ENCODE measurements at places on chromosomes 11 and 22. TPM values are rescaled to one million over a fixed set of nuclear protein-coding genes. Genes with fewer than 3 reads are reported as not detected.

FSHB gene
- not detected for total RNA-seq

NXPE2 gene
- total RNA-seq: 0.80 TPM

DNA sequence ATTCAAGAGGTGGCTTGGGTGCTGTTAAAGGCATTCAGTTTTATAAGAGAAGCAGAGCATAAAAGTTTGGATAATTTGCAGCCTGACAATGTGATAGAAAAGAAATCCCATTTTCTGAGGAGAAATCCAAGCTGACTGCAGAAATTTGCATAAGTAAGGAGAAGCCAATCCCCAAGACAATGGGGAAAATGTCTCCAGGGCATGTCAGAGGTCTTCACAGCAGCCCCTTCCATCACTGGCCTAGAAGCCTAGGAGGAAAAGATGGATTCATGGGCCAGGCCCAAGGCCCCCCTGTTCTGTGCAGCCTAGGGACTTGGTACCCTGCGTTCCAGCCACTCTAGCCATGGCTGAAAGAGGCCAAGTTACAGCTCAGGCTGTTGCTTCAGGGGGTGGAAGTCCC lies 207.3 kb downstream of the METTL15 start:
- no peak for DNase-seq

GRCh38 chr11:13486926-13487660 lies 8.7 kb downstream of the PTH start:
- no peak for DNase-seq

MPZL2 gene
- total RNA-seq: 70.7 TPM

- no peak for DNase-seq
These were observed 39.1 kb upstream of the SHISAL1 start for GRCh38 chr22:44351685-44352377.

DNA sequence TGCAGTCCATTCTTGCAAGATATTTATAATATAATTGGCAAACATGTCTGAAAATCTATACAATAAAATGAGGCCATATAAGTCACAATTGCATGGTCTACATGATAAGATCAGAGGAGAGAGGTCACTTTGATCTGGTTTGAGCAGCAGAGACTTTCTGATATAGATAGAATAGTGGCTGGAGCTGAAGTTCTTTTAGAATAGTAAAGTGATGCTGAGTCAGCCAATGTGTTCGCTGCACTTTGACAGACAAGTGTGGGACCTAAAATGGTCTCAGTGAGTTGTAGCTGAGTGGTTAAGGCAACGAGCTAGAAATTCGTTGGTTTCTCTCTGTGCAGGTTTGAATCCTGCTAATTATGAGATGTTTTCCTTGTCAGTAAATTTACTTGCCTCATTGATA lies 257.0 kb upstream of the C11orf87 start:
- DNase-seq: no peak

- no peak for DNase-seq
These were observed 28.1 kb upstream of the LRRC10B start for GRCh38 chr11:61480261-61480993.

- DNase-seq: no peak
These were observed 1248.4 kb downstream of the BRD1 start for GRCh38 chr22:48579043-48579927.

GRCh38 chr11:106390078-106390477 lies 312.6 kb downstream of the AASDHPPT start:
- no peak for DNase-seq

GRIK4 gene
- not detected for total RNA-seq

IL18 gene
- 16.8 TPM for total RNA-seq

DNA sequence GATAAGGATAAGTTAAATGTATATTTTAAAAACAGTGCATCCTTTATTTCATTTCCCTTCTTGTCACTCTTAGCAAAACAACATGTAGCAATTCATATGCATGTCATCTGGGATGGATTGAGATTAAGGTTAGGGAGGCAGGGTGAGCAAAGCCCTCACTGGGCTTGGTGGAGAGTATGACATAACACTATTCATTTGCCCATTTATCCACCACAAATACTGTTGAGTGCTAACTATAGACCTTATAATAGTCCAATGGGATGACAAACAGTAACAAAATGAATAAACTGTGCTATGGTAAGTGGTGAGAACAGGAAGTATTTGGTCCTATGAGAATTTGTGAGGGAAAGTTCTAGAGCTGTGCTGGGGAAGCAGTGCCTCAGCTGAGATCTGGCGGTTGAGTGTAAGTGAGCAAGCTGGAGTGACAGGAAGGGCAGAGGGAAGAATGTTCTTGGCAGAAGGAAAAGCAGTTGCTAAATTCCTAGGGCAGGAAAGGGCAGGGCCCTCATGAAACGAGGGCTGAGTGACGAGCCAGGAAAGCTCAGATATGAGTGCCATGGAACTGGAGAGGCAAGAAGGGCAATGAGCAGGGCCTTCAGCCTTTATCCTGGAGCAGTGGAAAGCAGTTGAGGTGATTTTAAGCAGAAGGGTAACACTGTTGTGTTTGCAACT lies 6.7 kb downstream of the HSD17B12 start:
- no peak for DNase-seq

UBQLNL gene
- 1.1 TPM for total RNA-seq

CNTF gene
- total RNA-seq: 1.6 TPM

DNA sequence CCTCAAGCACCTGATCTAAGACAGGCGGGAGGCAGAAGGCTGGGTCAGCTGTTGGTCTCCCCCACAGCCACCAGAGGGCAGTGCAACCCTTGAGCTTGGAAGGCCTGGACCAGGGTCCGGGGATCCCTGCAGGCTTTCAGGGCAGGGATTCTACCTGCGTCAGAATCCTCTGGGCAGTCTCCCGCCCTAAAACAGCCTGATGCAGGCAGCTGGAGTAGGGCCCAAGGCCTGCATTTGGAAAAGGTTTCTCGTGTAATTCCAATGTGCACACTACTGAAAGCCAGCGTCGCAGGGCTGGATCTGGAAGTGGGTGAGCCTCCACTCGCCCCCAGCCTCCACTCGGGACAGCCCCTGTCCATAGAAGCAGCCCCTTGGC lies 31.8 kb downstream of the BID start:
- DNase-seq: no peak

DNA sequence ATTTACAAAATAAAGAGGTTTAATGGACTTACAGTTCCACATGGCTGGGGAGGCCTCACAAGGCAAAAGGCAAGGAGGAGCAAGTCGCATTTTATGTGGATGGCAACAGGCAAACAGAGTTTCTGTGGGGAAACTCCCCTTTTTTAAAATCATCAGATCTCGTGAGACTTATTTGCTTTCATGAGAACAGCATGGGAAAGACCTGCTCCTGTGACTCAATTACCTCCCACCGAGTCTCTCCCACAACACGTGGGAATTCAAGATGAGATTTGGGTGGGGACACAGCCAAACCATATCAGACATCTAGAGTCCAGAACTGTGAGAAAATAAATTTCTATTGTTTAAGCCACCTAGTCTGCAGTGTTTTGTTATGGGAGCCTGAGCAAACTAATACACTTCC lies 80.8 kb downstream of the ME3 start:
- no peak for DNase-seq

SCGB2A2 gene
- total RNA-seq: 2,173 TPM

HBG2 gene
- not detected for total RNA-seq
